NCI-H1417 treated with DMSO at 0.1 percent for 48 hours (cell line): ENCODE measurements at places on chromosomes 5 and 9.

- no peak for DNase-seq
These were observed 632.6 kb upstream of the SEMA6A start for GRCh38 chr5:117207088-117207668.

- DNase-seq = no peak
These were observed 10.2 kb downstream of the PRRX2 start for GRCh38 chr9:129675620-129676019.

- no peak for DNase-seq
These were observed 530 bp downstream of the UCK1 start for GRCh38 chr9:131530546-131530919.

- DNase-seq = no peak
These were observed 49.5 kb upstream of the SUSD1 start for GRCh38 chr9:112224401-112225289.

DNA sequence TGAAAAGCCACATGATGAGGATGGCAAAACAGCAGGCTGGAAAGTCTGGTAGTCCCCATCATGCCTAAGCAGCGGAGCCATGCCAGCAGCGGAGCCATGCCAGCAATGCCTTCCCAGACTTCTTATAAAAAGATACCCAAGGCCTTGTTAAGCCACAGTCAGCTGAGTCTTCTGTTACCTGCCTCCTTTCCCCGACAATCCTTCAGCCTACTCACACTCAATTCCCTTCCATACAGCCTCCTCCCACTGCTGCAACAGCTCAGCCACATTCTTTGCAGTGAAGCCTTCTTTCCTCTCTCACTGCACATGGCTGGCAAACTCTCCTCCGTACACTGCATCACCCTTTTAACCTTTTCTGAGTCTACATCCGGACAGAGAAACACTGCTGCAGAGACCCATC, 114.9 kb downstream of the AUH start:
- no peak for DNase-seq

DNA sequence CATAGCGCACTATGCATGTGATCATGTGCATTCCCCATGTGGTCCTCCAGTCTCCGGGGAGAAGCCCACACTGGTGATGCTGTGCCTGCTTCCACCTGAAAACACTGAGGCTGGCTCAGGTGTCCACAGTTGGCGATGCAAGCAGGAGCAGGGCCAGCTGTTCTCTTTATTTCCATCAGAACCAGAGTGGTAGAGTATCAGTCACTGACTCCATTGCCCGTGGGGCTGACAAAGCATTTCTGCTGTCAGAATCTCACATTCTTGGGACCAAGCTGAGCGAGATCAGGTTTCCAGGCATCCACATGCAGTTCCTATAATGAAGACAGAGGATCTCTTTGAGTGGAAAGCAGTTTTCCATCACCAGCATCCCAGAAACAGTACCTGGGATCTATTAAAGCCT, 52.5 kb downstream of the GADD45G start:
- no peak for DNase-seq

GRCh38 chr5:126525630-126526245, 69.3 kb downstream of the ALDH7A1 start:
- DNase-seq = no peak

DNA sequence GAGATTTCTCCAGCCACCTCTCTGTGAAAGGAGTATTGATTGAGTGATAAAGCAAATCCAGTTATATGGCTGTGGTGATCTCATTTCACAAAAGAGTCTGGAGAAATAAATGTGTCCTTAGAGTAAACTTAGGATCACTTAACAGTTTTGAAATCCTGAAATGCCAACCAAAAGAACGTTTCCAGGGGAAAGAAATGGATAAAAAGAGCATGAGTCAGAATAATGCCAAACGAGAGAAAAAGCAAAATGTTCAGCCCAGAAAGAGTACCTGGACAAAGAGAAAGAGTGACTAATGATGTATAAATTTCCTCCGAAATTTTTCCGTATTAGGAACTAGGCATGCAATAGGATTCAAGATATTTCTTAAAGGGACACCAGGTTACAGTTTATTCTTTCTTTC, 463.1 kb upstream of the CDH10 start:
- no peak for DNase-seq
